Activated CD8-positive, alpha-beta memory T cell treated with anti-CD3 and anti-CD28 coated beads, Interleukin-2, amount 50 U/mL, for 48 hours (primary cell): ENCODE measurements at places on chromosomes 5 and 9.

GRCh38 chr9:135163023-135163780, 75.7 kb downstream of the OLFM1 start:
- DNase-seq: no peak

DNA sequence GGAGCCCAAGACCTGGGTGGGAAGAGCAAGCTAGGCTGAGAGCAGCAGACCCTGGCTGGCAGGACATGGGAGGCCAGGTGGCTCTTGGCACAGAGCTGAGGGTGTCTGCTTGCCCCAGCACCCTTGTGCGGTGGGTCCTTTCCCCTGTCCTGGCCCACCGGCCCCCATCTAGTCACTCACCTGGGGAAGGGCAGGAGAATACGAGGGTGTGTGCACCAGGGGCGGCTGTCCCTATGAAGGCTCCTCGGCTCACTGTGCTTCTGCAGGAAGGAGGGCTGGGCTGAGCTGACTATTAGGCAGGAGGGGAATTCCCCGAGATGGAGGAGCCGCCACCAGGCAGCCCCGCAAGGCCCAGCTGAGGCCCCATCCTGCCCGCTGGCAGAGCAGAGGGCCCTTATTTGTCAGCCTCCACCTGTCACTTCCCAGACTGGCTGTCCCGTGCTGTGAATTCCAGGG, 6.1 kb upstream of the TNIP1 start:
- peak; percentile 86 for DNase-seq

DNA sequence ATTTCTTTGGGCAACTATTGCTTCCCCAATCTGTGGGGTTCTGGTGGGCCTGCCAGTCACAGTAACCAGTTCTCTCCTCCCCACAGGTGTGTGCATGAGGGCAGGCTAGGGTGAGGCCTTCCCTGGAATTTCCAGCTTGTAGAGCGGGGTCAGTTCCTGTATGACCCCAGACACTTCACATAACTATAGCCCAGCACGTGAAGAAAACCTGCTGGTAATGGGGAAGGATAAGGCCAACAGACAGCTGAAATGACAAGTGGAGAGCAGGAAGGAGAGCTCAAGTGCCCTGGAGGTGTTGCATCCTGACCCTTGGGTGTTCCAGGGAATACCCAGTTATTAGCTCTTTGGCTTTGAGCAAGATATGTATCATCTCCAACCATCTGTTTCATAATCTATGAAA, 142.2 kb downstream of the CDC42SE2 start:
- no peak for DNase-seq

- no peak for DNase-seq
These were observed 2.8 kb upstream of the WWC1 start for GRCh38 chr5:168288349-168289245.

- DNase-seq: no peak
These were observed 138.8 kb downstream of the PIK3R1 start for GRCh38 chr5:68354315-68354714.

GRCh38 chr5:73633060-73633459, 7.1 kb downstream of the ARHGEF28 start:
- DNase-seq: no peak

DNA sequence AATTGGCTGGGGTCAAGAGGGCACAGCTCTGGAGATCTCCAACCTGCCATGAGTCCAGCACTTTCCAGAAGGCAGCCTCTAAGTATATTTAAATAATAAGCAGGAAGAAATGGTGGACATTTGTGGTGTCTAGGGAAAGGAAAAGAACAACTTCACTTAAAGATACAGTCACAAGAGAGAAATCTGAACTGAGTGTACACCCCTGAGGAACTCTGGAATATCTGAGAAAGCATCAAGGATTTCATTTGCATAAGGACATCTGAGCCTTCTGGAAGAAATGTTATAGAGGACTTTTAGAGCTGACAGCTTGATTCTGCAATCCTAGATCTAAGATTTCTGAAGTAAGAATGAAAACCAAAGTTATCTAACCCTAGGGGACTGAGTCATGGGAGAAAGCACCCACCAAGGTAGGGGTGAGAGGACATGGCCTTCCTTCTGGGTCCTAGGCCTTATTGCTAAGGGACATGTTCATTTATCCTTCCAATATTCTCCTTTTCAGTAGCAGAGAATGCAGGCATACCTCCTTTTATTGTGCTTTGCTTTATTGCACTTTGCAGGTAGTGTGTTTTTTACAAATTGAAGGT, 253.4 kb upstream of the SLC24A2 start:
- DNase-seq: no peak

- no peak for DNase-seq
These were observed 101.0 kb upstream of the SH3GL2 start for GRCh38 chr9:17477816-17478215.
